CD4-positive, alpha-beta T cell (primary cell): ENCODE measurements at places on chromosomes 4 and X.

DNA sequence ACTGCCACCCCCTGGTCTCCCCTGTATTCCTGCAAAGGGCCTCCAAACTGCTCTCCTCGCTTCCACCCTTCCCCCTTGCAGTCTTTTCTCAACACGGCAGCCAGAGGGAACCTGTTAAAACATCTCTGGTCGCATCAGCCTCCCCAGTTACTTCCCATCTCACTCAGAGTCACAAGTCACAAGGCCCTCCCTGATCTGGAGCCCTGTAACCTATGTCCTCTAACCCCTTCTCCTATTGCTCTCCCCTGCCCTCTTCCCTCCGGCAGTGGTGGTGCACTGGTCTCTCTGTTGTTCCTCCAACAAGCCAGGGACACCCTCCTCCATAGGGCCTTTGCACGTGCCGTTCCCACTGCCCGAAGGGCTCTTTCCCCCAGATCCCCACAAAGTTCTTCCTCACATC, 73.2 kb downstream of the SH3KBP1 start:
- DNase-seq = no peak

DNA sequence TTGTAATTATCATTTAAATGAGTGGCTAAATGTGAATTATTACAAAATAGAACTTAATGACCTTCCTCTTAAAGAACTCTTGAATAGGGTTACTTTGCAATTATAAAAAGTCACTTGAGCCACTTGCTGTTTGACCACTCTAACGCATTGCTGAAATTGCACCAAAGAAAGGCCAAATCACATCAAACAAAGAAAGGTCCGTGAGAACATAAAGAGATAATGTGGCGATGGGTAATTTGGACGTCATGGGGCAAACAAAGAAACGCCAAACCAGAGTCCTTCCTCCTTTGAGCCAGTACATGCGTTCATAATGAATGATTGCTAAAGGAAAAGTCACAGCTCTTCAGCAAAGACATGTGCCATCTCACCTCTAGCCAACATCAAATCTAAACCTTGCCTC, 229.8 kb upstream of the STS start:
- no peak for DNase-seq

- no peak for DNase-seq
Observed at GRCh38 chr4:102606846-102607450, 105.8 kb downstream of the NFKB1 start.

DNA sequence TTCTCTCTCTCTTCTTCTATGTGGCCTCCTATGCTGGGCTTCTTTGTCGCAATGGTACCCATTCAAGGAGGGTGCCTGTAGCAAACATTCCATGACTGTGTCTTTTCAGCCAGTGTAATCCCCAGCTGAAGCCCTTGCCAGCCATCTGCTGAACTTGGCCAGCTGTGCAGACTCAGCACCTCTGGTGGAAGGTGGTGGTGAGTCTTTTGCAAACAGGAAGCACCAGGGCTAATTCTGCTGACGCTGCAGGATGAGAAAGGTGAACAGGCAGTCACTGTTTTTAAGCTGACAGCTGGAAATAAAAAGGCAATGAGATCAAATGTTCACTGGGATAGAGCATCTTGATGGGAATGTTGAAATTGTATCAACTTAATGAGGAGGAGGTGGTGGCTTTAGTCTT, 298.7 kb upstream of the CLNK start:
- no peak for DNase-seq

GRCh38 chr4:54233277-54233696, 4.2 kb downstream of the PDGFRA start:
- DNase-seq = peak; percentile 71

- no peak for DNase-seq
Observed at GRCh38 chr4:156790866-156791265, 180.7 kb downstream of the PDGFC start.

DNA sequence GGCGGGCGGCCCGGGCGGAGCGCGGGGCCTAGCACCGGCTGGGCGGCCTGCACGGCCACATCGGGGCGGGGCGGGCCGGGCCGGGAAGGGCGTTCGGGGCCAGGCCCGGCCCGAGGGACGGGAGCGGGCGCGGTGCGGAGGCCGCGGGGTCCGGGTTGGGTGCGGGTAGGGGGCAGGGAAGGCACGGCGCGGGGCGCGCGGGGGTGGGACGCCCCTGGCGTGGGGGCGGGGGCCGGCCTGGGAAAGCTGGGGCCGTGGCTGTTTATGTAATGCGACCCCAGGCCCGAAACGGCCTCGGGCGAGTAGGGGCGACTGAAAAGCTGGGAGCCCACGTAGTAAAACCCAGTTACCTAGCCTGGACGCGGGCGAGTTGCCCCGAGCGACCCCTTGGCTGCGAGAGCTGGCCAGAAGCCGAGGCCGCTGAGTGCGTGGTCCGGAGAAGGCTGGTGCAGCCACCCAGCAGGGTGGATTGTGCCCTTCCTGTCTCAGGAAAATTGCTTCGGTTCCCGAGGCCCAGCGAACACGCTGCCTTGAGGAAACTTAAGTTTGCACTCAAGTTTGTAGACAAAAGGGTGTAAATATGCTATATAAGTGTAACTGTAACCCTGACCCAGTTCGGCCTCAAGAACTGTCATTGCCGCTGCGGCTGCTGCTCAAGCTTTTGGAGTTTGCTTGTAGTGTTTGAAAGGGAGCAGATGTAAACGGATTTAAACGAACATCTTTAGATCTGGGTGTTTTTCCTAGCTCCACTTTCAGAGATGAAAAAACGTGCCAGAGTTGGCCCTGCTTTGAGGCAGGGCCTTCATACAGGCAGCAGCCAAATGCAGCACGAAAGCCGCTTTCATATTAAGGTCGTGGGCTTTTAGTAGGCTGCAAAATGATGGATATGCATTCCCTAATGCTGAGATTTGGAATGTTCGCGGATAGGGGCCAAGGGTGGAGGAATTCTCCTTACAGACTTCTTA, 674 bp downstream of the SEC24B start:
- peak; percentile 29 for DNase-seq
